ENCODE measurements at places on chromosomes 12 and 14. TPM values are rescaled to one million over a fixed set of nuclear protein-coding genes. Genes with fewer than 3 reads are reported as not detected.

GRCh38 chr12:66775871-66776270, 97.0 kb upstream of the GRIP1 start:
- DNase-seq, result no peak

GRCh38 chr12:16282978-16283377, 5.5 kb upstream of the SLC15A5 start:
- DNase-seq, result no peak

- DNase-seq, result no peak
Measured at GRCh38 chr14:69291891-69292561, 32.1 kb downstream of the GALNT16 start.

- DNase-seq, result no peak
Measured at GRCh38 chr12:1691123-1692007, 495 bp downstream of the ADIPOR2 start.

DNA sequence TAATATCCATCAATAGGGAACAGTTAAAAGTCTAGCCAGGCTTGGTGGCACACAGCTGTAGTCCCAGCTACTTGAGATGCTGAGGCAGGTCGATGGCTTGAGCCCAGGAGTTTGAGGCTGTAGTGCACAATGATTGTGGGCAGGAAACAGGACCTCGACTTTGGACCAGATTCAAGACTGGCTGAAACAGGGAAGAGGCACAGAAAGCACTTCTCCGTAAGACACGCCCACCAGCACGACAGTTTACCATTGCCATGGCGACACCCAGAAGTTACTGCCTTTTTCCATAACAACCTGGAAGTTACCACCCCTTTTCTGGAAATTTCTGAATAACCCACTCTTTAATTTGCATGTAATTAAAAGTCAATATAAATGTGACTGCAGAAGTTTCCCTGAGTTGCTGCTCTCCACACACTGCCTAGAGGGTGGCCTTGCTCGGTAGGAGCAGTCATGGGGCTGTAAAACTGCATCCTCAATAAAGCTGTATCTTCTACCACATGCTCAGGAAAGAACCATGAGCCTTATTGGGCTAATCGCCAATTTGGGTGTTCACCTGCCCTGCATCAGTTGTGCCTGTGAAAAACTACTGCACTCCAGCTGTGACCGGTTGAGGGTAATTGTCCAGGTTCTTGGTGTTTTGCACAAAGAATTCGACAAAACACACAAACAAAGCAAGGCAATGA, 4.6 kb upstream of the LRRC23 start:
- peak; percentile 33 for DNase-seq

GRCh38 chr14:21575661-21576060, 4.2 kb downstream of the OR10G3 start:
- no peak for DNase-seq

- no peak for DNase-seq
Measured at GRCh38 chr12:101855976-101856375, 21.4 kb upstream of the DRAM1 start.

DNA sequence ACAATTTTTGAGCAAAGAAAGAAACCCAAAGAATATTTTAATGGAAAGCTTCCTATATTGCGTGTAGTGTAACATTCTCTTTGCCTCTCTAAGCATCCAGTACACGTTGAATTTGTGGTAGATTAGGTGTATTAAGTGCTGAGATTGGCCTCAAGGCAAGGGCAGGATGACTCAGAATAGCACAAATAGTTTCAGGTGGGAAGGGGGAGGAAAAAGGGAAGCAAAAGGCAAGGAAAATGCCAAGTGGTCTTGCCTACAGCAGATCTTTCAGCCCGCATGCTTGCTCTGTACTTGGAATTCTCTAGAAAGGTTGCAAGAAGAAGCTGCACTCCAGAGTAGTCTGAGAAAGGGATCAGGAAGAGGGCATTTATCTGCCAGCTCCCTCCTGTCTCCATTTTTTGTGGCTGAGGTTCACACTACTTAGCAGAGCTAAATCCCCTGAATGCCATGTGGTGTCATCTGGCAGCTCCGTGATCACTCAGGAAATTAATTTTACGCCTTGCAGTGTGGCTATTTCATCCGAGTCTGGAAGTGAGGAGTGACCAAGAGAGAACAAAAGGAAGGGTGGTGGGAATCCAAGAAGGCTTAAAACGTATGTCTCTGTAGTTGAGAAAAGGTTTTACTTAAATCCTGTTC, 28.5 kb downstream of the CDKN1B start:
- no peak for DNase-seq

DNA sequence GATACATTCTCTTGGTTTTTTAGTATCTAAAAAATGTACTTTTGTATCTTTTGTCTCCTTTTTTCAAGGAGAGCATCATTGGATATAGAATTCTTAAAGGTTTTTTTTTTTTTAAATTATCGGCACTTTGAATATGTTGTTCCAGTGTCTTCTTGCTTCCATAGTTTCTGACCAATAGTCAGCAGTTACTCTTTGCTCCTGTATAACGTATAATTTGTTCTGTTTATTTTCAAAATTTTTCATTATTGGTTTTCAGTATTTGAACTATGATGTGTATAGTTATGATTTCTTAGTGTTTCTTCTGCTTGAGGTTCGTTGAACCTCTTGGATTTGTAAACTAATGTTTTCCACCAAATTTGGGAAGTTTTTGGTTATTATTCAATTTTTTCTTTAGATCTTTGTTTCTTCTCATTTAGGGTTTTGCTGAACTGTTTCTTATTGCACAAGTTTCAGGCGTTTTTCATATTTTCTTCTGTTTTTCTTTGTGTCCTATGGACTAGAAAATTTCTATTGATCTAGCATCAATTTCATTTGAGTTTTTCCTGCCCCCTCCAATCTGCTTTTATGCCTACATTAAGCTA, 93.9 kb downstream of the PLBD1 start:
- DNase-seq, result peak; percentile 2

DNA sequence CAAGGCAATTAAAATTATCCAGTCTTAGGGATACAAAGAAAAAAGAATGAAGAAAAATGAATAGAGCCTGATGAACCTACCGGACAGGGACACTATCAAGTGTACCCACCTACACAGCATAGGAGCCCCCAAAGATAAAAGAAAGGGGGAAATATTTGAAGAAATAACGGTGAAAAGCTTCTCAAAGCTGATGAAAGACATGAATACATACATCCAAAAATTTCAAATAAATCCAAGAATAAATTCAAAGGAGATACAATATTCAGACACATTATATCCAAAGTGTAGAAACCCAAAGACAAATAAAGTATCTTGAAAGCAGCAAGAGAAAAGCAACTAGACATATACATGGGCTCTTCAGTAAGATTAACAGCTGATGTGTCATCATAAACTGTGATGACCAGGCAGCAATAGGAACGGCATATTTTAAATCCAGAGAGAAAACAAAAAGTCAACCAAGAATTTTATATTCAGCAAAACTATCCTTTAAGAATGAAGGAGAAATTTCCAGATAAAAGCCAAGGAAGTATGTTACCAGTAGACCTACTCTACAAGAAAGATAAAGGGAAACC, 56.0 kb downstream of the CDK17 start:
- DNase-seq, result no peak

Gene BHLHE41
- 2.7 TPM for total RNA-seq

Gene AMDHD1
- not detected for total RNA-seq

Gene HPD
- not detected for total RNA-seq

Gene IGFBP6
- total RNA-seq, result 55.3 TPM

Gene CREBL2
- total RNA-seq, result 17.3 TPM

Gene KRT82
- total RNA-seq, result not detected
